Upper lobe of left lung (tissue), 6 donors: ENCODE measurements at places on chromosomes 7 and 10. TPM values are rescaled to one million over a fixed set of nuclear protein-coding genes. Genes with fewer than 3 reads are reported as not detected.

- DNase-seq = no peak
Measured at GRCh38 chr7:19284136-19284535, 138.9 kb upstream of the FERD3L start.

DNA sequence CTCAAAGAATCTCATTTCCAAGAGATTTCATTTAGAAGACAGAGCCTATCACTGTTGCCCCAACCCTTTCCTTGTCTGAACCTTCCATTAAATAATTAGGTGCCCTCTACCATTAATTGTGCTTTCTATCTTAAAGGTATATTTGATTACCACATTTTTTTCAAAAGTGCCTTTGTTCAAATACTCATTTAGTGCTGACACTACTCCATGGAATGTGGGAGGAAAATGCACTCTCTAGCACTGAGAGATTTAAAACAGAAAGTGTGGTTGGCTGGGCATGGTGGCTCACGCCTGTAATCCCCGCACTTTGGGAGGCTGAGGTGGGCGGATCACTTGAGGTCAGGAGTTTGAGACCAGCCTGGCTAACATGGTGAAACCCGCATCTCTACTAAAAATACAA lies 119.8 kb downstream of the CACNA2D1 start:
- no peak for DNase-seq

DNA sequence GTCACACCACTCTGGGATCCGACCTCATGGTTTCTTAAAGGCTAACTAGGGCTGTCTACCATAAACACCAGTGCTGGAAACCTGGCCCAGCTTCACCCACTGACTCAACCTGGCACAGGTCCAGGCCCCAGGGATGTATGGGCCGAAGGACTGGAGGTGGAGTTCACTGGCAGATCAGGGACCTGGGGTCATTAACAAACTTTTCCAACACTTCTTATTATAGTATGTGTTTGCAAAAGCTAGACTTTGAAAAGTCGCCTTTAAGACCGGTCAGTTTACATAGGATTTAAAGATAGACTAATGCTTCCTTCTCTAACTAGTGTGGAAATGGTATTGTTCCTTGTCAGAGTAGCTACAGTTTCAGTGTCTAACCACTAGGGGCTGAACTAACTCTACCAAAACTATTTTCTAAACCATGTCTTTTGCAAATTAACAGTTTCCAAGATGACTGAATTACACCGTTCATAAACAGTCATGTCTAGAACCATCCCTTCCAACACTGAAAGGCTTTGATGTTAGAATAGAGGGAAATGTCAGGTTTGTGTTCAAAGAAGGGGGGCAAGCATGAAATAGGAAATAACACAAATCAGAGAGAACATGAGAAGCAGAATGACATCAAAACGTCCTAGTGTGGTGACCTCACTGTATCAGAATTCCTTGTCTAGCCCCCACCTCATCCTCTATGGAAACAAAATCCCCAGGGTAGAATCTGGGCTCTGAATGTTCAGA lies 29.7 kb downstream of the STN1 start:
- DNase-seq = no peak

GRCh38 chr7:56537477-56537876 lies 421.3 kb upstream of the NUPR2 start:
- no peak for DNase-seq

Gene SPDYE16
- total RNA-seq = not detected

DNA sequence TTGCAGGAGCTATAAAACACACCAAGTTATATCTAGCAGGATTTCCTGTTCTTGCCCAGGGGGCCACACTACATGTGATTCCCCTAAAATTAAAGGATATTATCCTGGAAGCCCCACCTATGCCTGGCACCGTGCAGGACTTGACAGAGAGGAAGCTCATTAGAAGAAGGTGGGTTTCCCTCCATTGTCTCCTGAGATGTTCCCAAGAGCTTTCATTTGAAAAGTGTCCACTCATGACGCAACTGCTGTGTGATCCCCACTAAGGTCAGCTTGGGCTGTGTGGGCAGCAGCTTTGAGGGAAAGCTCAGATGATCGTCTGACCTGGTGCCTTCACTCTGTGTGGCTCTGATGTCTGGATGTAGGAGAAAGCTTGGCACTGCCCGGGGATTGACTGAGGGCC lies 53.5 kb downstream of the RAMP3 start:
- no peak for DNase-seq

DNA sequence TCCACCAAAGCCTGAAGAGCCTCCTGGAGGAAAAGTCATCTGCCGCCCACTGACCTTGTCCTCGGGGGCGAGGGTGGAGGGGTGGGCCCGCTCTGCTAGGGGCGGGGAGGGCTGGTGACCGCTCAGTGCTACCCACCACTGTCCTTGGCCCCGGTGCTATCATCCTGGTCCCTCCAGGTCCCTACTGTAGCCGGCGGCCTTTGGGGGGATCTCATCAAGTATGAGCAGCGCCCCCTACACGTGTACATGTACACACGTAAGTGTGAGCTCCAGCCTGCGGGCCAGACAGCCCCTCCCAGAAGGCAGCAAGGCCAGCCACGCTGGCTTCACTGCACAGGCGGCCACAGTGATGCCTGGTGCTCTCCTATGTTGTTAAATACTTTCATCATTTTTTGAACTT lies 19.6 kb downstream of the TTYH3 start:
- no peak for DNase-seq

DNA sequence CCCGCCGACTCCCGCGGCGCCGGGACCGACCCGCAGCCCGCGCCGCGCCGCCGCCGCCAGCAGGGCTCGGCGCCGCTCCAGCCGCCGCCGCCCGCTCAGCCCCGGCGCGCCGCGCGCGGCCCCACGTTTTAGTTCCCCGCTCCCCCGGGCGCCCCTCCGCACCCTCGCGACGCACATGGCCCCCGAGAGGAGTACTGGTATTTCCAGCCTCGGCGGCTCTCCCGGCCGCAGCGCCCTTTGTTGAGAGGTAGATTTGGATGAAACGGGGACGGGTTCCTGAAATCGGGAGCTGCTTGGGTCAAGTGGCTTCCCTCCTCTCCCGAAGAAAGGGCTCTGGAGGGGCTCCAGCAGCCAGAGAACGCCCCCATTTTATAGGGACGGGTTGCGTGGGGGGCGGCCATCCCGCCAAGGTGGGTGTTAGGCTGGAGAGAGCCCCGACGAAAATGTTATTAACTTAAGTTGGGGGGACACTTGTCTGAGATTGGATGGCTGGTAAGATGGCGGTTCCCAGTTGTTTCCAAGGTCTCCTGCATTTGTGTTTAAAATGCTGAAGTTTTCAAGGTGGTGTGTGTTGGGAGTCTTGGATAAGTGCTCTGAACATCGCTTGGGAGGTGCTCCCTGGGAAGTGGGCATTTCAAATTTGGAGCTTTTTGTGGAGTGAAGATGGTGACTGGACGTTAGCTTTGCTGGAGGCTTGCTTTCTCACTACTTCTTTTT lies 1.2 kb downstream of the BMI1 start:
- no peak for DNase-seq

DNA sequence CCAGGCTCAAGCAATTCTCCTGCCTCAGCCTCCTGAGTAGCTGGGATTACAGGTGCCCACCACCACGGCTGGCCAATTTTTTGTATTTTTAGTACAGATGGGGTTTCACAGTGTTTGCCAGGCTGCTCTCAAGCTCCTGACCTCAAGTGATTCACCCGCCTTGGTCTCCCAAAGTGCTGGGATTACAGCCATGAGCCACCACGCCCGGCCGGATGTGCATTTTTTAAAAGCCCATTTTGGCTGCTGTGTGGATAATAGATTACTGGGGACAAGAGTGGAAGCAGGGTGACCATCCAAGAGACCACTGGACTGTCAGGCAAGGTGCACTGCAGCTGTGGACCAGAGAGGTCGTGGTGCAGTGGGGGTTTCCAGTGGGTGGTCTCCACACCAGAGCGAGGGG lies 21.4 kb downstream of the HKDC1 start:
- DNase-seq = no peak

GRCh38 chr7:146028251-146028750 lies 88.3 kb upstream of the CNTNAP2 start:
- no peak for DNase-seq

DNA sequence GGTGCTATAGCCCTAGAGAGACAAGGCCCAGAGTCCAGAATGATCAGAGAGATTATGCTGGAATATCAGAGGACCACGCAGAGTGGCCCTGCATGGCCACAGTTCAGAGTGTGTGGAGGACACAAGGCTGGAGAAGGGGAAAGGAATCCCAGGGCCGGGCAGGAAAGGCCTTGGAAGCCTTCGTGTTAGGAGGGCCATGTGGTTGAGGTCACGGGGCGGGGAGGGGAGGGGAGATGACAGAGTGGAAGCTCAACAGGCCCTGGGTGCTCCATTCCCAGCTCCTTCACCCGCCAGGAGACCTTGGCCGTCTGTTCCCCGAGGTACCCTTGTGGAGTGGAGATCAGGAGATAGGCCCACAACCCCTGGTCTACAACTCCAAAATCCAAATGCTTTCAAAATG lies 13.2 kb upstream of the EN2 start:
- DNase-seq = no peak

GRCh38 chr7:130386876-130387275 lies 6.6 kb downstream of the CPA1 start:
- no peak for DNase-seq

DNA sequence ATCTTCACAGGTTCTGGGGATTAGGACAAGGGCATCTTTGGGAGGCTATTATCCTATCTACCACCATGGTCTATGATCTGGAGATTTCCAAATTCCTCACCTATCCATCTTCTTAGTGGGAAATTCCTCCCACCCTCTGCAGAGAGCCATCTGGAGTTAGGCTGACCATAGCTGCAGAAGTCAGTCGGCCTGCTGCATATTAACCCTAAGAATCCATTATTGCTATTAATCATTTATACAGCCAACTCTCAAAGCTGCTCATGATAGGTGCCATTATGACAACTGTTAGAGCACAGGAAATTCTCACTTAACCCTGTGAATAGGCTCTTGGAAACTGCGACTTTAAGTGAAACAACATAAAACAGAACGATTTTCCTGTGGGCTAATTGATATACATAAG lies 60.4 kb downstream of the FRMD4A start:
- no peak for DNase-seq

- no peak for DNase-seq
Measured at GRCh38 chr10:47190802-47191450, 109.1 kb upstream of the GDF10 start.

Gene PNLIPRP3
- total RNA-seq = not detected

Gene TET1
- 0.55 TPM for total RNA-seq
